ENCODE measurements at places on chromosomes 5 and 9.

DNA sequence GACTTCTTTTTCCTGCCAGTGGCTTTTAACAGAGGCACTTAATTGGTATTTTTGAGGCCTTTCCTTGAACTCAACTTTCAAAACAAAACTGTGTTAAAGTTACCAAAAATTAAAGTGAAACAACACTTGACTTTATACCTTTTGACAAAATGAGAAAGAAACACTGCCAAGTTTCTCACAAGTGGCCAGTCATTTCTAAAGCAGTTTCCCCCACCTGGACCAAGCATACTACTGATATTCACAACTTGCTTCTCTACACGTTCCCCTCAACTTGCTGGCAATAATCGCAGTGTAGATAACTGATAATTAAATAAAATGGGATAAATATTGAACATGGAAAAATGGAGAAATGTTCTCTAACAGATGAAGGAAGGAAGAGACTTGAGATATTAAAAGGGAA lies 135.7 kb downstream of the TLR4 start:
- DNase-seq: no peak

- DNase-seq: no peak
Observed at GRCh38 chr5:1507014-1507375, 16.8 kb downstream of the LPCAT1 start.

- DNase-seq: no peak
Observed at GRCh38 chr5:114407783-114408182, 45.9 kb downstream of the KCNN2 start.

GRCh38 chr9:91771027-91771426 lies 179.0 kb downstream of the ROR2 start:
- no peak for DNase-seq

DNA sequence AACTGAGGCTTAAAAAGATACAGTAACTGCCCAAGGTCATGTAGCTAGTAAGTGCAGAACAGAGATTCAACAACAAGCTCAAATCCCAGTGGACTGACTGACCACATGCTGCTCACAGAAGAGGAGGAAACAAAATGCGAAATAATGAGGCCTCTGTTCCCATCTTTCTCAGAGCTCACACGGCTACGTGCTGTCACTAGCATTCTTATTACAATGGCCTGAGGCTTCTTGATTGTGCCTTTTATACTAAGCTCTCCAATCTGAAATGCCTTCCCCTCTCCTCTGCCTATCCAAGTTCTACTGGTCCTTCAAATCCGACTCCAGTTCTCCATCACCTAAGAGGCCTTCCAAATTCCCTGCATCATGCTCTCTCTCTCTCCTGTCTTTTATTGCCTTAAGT lies 26.0 kb downstream of the SGTB start:
- DNase-seq: no peak

- DNase-seq: no peak
Observed at GRCh38 chr5:168151041-168151440, 140.4 kb upstream of the WWC1 start.

- no peak for DNase-seq
Observed at GRCh38 chr5:140106101-140106500, 7.8 kb upstream of the PURA start.

- no peak for DNase-seq
Observed at GRCh38 chr9:69395718-69396117, 70.7 kb downstream of the ENTREP1 start.

GRCh38 chr9:91033797-91034196 lies 232.2 kb downstream of the SYK start:
- no peak for DNase-seq

DNA sequence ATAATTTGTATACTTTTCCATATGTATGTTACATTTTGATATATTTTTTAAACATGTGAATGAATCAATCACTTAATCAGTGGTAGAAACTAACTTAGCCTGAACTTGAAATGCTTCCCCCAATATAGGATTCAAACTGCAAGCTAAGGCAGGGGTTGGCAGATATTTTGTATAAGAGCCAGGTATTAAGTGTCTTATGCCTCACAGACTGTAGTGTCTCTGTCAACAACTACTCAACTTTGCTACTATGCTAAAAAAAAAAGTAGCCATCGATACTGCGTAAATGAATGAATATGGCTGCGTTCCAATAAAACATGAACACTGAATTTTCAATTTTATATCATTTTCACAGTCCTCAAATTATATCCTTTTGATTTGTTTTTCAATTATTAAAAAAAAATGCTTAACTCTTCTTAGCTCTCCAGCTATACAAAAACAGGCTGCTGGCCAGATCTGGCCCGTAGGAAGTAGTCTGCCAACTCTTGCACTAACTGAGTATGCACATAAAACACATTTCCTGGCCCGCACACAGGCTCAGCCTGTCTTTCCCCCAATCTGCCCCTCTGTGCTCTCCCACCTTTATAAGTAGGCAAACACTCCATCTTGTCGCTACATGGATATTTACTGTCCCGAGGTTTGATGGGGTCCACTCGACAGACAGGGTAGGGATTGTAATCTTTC lies 91.8 kb downstream of the SAXO1 start:
- no peak for DNase-seq

DNA sequence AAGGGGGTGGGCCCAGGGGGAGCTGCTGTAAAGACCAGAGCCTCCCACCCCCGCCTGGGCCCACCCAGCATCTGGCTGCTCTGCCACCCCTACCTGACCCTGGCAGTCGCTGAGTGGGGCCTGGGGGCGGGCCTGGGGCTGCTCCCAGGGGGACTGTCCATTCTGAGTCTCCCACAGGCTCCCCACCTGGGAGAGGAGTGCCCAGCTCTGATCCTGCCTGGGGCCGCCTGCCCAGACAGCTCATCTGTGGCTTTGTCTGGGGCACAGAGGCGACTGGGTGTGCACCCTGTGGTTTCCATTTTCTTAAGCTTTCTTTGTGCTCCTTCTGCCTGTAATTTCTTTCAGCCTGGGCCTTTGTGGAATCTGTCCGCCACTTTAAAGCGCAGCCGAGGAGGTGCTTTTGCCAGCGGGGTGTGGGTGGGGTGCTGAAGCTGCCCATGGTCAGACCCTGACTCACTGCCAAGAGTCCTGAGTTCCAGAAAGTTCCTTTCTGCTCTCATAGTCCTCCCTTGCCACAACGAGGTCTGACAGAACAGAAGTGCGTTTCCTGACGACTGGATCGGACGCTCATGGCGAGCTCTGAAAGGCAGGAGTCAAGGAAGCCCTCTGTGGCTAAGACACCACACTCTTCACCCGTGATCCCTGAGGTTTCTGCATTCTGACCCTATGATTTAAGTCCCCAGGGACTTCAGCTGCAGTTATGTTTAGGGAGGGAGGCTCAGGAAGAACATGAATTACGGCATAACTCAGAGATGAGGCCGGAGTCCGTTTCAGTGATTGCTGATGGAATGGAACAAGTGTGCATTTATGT lies 225.0 kb downstream of the FANCC start:
- DNase-seq: no peak

GRCh38 chr9:130995086-130996011 lies 13.6 kb upstream of the LAMC3 start:
- no peak for DNase-seq

GRCh38 chr5:139445325-139446170 lies 6.2 kb upstream of the DNAJC18 start:
- no peak for DNase-seq

DNA sequence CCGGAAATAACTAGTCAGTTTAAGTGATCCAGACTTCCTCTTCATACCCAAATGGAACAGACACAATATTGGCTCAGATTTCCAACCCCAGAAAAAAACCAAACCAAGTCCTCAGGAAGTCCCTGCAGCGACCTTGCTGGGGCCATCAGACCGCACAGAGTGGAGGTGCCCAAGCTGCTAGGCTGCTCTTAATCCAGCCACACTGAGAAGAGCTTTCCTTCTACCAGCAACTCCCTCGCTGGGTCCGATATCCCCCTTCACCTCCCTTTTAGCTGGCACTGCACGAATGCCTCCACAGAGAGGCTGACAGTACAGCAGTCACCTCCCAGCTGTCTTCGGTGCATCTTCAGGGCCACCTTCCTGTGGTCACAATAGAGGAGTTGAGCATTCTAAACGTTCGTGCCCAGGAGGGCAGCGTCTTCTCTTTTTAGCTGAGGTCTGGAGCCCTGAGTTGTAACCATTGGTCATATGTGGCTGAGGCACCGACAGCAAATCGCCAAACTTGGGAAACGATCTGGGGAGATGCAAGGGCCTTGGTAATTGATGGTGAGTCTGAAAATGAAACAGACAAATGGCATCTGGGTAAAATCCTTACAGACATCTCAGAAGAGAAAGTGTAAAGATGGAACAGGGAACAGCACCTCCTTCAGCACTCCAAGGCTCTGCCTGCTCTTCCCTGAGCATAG lies 5.7 kb downstream of the NAIF1 start:
- DNase-seq: no peak

DNA sequence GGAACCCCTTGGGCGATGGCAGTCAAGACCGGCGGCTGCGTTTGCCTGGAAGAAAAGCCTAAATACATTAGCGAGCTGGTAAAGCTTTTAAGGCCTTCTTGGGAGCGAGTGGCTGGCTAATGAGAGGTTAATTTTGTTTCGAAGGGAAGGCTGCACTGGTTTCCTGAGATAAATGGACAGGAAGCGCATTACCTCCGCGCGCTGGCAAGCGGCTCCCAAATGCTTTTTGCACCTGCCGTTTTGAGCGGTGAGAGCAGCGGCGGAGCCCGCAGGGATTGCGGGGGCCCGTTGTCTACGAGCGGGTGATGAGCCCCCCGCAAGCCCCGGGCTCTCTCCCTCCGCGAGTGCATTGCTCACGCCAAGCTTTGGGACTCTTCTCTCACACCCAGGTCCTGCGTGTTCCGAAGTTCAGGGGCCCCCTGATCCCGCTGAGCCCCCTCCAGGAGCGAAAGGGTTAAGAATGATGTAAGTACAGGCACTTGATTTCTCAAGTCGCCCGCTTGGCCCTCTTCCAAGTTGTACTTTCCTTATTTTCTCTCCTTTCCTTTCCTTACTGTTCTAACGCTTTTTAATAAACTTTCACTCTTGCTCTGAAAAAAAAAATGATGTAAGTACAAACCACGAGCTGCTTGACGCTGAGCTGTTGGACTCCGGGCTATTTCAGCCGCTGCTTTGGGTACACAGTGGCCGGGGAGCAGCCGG lies 3.1 kb upstream of the RGMB start:
- DNase-seq: peak; percentile 37

- no peak for DNase-seq
Observed at GRCh38 chr5:63240063-63240755, 661.6 kb downstream of the LRRC70 start.

DNA sequence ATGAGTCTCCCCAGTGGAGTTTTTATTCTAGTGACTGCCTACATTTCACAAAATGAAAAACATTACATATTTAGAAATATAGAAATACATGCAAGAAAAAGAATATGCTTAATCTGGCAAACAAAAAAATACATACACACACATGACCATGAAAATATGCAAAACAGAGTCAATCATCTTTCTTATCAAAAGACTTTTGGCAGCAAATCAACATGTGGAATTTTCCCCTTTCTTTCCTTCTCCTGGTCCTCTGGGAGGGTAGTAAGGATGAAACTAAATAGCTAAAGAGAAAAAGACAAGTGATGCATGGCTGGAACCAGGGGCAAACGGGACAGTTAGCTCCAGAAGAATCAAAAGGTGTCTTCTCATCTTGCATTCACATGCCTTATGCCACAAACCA lies 69.4 kb downstream of the APBA1 start:
- DNase-seq: no peak

GRCh38 chr9:34589636-34590380 lies at the start of gene CNTFR:
CNTFR (minus strand) TSS chr9:34589724; CDS start chr9:34568981, 20,743 bp downstream.
- DNase-seq: peak; percentile 62

GRCh38 chr5:64190562-64191306 lies 25.1 kb downstream of the RNF180 start:
- DNase-seq: no peak

- no peak for DNase-seq
Observed at GRCh38 chr9:111961009-111961408, 64.4 kb downstream of the UGCG start.

GRCh38 chr9:136606687-136607333 lies 55.9 kb upstream of the EGFL7 start:
- DNase-seq: no peak

GRCh38 chr5:174204535-174205313 lies 159.2 kb downstream of the NSG2 start:
- DNase-seq: no peak

DNA sequence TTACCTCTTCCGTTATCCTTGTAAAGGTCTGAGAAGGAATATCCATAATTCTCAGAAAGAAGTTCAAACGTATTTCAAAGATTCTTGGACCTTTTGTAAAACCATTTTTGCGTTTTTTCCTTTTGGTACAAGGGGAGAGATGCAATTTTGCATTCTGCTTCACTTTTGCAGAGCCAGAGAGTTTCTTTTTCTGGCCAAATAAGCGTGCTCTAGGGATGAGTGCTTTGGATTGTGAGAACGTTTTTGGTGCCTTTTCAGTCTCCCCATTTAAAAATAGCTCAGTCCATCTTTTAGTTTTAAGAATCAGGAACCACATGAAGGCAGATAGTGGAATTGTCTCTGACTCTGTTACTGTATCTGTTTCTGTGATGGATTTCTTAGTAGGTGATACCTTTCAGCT lies 1.5 kb downstream of the ARHGAP26 start:
- DNase-seq: no peak

GRCh38 chr5:76579166-76579937 lies 43.9 kb downstream of the F2RL2 start:
- no peak for DNase-seq

DNA sequence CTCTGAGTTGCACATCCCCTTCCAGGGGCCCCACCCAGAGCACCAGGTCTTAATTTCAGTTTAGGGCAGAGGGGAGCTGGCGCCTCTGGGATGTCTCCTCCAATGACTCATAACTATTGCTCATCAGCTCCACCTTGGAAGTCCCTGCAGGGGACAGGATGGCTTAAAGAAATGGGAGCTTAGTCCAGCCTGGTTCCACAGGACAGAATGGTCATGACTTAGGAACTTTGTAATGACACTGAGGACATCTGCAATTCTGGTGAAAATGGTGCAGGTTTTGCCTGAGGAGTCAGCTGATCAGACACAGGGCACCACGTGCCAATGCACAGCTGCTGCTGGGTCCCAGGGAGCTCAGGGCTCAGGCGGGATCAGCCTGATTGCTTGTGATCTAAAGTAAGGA lies 16.4 kb upstream of the PPP1R26 start:
- DNase-seq: no peak

DNA sequence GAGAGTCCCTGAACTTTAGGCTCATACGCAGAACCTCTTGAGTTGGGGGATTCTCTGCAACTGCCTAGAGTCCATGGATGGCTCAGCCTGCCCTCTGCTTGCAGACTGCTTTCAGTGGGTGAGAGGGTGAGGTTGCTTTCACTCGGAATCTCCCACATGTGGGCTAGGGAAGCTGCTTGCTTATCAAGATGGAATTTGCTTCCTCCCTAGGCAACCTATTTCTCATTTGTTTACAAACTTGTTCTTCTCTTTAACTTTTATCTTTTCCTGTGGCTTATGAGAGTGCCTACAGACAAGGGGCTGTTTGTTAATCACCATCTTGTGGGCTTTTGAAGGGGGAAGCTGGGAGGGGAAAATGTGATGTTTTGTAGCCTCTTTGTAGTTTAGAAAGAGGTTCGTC lies 10.0 kb downstream of the TLE4 start:
- no peak for DNase-seq

GRCh38 chr5:158116965-158117364 lies 258.0 kb upstream of the CLINT1 start:
- no peak for DNase-seq

Measured in posterior cingulate gyrus (tissue), 11 donors.